ENCODE measurements at places on chromosomes 7 and 10.

DNA sequence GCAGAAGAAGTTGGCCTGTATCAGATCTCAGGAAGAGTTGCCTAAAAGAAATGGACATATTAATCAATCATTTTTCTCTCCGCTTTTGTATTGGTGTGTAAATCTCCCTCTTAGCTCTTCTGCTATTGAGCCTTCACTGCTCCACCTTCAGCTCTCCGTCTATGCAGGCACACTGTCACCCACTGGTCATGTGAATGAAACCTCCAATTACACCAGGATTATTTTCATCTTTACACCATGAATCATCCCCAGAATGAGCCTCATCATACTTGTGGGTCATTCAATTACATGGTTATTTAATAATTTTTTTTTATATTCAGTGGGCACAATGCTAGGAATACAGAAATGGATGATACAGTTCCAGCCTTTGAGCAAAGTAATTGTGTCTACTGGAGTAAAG is 92.6 kb downstream of the LRRC4 start:
- DNase-seq, result peak; percentile 87

GRCh38 chr7:28682801-28683200 is 270.5 kb downstream of the CREB5 start:
- no peak for DNase-seq

- DNase-seq, result peak; percentile 22
Observed at GRCh38 chr10:43407148-43407575, 1.8 kb downstream of the HNRNPF start.

GRCh38 chr7:85234730-85235129 is 47.9 kb upstream of the SEMA3D start:
- no peak for DNase-seq

GRCh38 chr10:132162021-132162531 is 24.7 kb upstream of the DPYSL4 start:
- no peak for DNase-seq

DNA sequence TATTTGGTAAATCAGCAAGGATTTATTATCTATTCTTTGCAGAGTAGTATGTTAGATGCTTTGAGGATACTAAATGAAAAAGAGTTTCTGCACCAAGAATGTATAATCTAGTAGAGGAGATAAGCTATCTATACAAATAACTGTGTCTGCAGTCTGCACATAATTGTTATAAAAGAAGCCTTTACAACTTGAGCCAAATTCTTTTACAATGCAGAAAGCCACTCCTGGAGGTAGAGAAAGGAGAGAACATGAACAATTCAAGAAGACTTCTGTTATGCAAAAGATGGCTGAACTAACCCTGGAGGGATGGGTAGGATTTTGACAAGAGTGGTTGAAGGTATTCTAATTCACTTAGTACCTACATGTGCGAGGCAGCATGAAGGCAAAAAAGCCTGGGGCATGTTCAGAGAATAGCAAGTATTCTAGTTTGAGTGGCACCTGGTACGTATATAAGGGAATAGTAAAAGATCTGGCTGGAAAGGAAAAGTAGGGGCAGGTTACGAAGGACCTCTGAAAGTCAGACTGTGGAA is 251.1 kb upstream of the KAT6B start:
- peak; percentile 16 for DNase-seq

DNA sequence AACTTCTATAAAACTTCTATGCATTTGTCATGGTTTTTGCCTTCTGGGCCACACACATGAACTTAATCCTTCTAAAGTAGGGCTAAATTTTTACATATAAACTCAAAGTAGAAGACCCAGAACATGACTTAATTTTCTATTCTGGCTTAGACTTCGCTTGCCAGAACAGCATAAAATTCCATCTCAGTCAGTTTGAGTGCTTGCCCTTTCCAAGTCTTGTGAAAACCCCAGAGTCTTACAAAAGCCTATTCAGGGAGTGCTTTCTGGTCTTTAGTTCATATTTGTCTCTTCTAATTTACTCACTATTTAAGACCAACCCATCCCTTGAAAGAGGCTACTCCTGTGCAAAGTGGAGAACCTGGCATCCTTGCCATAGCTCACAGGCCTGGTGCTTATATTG is 201.6 kb upstream of the MEOX2 start:
- no peak for DNase-seq

DNA sequence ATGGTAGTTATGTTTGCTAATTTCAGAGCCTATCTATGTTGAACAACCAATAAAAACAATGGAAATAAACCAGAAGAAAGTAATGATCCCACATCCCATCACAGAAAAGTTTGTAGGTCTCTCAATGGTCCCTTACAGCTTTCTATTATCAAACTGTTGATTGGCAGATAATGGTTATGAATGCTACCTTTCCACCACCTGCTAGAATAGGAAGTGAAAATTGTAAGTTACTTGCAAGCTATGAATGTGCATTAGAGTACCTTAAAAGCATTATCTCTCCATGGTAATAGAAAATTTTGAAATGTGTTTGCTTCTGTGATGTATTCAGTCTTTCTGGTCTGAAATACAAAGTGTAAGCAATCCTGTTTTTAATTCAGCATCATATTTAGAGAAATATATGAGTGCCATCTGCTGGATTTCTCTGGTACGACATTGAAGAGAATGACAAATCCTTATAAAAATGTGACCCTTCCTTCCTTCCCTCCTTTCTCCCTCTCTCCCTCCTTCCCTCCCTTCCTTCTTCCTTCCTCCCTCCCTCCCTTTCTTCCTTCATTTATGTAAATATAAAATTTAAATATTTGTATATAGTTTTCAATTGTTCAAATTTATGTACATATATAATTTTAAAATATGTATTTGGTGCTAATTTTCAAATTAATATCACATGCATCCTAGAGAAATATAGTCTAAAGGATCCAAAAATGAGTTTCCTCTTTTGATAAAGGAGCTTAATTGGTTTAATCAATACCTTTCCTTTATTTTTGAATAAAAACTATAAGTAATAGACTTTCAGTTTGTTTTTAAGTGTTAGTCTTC is 41.4 kb upstream of the PNLIPRP3 start:
- DNase-seq, result peak; percentile 8

DNA sequence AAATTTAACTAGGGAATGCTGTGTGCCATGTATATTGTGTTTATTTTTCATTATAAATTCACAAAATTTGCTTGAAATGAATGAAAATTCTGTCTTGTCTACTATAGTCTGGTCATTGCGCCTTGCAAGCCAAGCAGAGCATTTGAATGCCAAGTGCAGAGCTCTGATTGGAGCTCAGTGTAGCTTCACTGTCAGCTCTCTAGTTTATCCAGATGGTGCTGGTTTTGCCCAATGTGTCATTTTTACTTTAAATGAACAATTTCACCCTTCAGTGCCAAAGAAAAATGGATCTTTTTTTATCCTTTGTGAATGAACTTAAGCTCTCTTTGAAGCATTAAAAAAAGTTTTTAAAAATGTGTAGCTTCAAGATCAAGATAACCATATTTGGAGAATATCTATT is 225.6 kb upstream of the CACNA2D1 start:
- DNase-seq, result no peak

- DNase-seq, result peak; percentile 85
Observed at GRCh38 chr10:9951481-9952257, 1066.0 kb upstream of the CELF2 start.

- no peak for DNase-seq
Observed at GRCh38 chr10:131818510-131819234, 82.1 kb upstream of the PPP2R2D start.

- no peak for DNase-seq
Observed at GRCh38 chr7:11005202-11005601, 31.5 kb downstream of the PHF14 start.

DNA sequence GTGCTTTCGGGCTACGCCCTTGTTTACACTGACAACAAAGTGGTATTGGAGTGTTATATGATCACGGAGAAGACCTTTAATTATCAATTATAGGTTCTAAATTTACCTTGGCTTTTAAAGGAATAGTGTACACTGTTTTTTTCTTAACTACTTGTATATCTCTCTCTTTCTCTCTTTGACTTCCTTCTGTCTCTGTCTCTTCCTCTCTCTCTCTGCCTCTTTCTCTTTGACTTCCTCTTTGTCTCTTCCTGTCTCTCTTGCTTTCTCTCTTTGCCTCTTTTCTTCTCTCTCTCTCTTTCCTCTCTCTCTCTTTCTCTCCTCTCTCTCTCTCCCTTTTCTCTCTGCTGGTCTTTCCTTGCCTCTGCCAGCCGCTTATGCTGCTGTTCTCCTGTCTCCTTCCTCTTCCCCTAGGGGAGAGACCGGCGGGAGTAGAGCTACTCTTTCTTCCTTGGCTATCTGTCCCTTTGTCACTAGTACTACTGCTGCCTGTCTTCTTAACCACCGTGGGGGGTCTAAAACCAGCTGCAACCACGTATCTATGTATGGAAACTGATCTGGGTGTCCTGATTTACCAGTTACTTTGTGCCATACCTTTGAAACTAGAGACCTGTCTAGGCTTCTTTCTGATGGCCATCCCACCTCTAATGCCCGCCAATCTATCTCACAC is 36.9 kb upstream of the GSDME start:
- no peak for DNase-seq

- no peak for DNase-seq
Observed at GRCh38 chr10:13475124-13475523, 53.7 kb downstream of the BEND7 start.

- peak; percentile 29 for DNase-seq
Observed at GRCh38 chr7:131781-132482, 60.4 kb upstream of the FAM20C start.

GRCh38 chr10:29860166-29860565 is 199.2 kb downstream of the JCAD start:
- DNase-seq, result peak; percentile 77

DNA sequence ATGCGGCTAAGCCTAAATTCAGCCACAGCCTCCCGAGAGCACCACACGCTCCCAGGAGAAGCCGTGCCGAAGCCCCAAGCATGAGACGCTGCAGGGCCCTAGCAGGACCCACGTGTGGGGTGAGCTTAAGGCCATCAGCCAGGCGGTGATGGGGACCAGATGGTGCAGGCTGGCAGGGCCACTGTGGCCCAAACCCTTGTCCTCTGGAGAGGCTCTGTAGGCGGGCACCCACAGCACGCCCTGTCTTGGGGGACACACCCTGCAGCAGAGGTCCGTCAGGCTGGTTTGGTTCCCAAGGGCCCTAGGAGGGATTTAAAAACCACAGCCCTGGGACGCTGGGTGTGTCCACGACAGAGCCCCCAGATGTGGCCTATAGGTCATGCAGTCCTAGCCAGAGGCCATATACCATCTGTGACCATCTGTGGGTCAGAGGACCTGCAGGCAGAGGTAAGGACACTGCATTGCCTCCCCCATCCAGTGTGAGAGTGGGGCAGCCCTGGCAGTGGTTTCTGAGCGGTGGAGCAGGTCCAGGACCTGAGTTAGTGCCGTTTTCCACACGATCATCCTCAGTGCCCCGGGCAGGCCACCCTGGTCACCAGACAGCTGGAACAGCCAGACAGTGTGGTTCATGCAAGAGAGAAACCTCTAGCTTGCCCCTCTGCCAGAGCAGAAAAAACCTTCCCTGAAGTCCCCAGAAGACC is 39.6 kb upstream of the INPP5A start:
- no peak for DNase-seq

- no peak for DNase-seq
Observed at GRCh38 chr7:155198196-155198892, 99.3 kb upstream of the INSIG1 start.

DNA sequence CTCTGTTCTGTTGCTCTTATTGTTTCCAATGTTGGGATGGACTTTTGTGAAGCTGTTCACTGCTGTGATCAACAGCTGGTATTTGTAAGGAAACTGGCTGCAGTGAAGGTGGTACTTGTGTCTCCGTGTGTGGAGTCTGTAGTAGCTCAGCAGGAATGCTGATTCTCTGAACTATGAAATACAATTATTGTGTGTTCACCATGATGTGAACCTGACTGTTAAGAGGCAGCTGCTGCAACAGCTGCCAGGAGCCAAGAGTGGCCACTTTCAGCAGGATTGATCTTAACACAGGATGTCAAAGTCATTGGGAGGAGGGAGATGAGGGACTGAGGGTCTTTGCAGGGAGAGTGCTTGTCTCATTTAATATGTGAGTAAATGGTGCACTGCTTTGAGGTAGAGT is 13.9 kb downstream of the VSTM2A start:
- no peak for DNase-seq

DNA sequence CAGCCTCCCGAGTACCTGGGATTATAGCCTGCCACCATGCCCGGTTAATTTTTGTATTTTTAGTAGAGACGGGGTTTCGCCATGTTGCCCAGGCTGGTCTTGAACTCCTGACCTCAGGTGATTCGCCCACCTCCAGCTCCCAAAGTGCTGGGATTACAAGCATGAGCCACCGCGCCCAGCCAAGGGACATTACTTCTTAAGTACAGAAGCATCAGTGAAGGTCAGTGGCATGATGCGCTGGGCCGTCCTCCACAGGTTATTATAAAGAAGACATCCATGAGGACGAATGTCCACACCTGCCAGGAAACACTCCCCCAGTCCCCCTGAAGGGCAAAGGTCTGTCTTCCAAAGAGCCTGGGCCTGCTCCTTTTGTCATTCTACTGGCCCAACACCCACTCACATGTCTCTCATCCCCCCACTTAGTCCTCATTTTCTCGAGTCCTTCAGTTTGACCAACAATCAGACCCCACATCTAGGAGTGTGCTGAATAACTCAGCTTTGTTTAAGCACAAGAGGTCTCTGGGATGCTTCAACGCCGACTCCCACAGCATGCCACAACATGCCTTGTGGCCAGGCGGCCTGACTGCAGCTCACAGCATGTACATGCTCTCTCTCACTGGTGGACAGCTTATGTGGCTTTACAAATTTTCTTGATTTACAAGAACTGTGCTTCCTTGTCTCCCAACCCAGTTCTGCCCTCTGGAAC is 73.0 kb downstream of the CTBP2 start:
- DNase-seq, result no peak

GRCh38 chr10:11946652-11947051 is 96.0 kb downstream of the UPF2 start:
- DNase-seq, result no peak

- DNase-seq, result no peak
Observed at GRCh38 chr10:116723428-116724281, 18.7 kb downstream of the HSPA12A start.

DNA sequence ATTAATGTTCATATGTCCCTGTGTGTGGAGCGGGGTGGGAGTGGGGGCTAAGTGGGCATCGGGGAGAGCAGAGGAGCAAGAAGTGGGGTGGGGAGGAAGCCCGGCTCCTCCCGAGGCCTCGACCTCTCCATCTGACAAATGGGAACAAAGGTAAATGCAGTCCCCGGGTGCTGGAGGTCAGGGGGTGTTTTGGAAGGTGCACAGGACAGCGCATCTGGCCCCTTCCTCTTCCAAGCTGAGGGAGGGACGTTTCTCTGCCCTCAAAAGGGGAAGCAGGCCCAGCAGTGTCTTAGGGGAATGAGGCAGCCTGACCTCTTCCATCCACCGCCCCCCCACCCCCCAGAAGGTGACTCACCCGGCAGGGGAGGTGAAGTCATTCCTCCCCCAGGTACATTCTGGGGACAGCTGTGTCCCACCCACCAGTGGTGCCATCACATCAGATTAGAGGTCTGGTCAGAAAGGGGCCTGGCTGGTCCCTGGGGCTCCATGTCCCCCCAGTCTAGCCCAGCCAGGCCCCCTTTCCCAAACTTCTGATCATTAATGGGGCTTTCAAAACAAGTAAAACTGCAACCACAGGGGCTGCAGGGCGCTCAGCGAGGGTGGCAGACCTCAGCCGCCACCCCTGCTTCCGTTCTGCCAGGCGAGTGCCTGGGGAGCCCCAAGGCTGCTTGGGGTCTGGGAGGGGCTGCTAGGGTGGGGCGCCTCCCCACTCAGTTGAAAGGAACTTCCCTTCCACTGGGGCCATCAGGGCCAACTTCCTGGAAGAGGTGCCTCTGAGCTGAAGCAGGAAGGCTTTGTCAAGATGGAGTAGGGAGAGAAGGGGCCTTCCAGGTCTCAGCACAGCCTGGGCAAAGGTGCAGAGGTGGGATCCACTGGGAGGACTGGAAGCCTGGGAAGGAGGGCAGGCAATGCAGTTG is 10.8 kb downstream of the LFNG start:
- DNase-seq, result no peak
